ENCODE measurements at places on chromosomes 7 and 10.

GRCh38 chr10:92208157-92208720, 82.6 kb downstream of the CPEB3 start:
- DNase-seq = no peak

DNA sequence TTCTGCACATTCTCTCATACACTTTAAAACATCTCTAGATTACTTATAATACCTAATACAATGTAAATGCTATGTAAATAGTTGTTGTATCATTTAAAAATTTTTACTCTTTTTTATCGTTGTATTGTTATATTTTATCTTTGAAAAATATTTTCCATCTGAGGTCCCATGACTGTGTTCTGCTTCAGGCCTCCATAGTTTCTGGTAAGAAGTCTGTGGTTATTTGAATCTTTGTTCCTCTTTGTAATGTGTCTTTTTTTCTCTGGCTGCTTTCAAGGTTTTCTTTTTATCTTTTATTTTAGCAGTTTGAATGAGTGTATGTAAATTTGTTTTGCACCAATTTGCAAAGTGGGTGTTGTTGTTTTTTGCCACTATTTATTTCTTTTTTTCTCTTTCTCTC, 263.1 kb downstream of the RPS24 start:
- DNase-seq = no peak

DNA sequence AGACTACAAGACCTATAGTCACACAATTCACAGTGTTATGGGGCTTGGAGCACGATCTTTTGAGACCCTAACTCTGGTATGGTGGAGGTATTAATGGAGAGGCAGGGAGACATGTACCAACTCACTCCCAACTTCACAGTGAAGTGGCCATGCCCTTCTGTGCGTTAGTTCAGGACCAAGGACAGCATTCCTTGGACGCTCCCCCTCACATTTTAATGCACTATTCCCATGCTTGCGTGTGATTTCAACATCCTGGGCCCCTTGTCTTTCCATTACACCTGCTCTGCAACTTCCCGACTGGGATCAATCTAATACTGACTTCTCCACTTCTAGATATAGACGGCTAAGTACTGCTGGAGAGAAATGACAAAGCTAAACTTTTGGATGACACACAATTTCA, 72.7 kb downstream of the PLCE1 start:
- DNase-seq = no peak

DNA sequence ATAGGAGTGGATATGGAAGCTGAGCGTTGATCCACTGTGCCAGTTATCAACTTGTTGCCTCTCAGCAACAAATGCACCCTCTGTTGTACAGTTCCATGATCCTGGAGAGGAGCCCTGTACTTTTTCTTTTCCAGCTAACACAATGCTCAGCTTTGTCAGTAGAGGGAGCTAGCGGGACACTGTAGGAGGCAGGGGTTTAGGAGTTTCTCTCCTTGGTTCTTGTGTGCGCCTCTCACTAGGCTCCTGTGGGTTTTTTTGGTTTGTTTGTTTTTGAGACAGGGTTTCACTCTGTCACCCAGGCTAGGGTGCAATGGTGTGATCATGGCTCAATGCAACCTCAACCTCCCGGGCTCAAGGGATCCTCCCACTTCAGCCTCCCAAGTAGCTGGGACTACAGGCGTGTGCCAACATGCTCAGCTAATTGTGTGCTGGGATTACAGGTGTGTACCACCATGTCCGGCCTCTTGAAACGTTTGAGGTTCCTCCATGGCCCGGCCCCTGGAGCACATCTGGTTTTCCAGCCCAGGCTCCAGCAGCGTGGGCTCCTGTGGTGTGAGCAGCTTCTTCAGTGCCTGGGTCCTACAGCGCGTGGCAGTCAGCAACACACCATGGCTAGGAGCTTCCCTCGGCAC, 12.0 kb upstream of the MARVELD1 start:
- DNase-seq = peak; percentile 31

DNA sequence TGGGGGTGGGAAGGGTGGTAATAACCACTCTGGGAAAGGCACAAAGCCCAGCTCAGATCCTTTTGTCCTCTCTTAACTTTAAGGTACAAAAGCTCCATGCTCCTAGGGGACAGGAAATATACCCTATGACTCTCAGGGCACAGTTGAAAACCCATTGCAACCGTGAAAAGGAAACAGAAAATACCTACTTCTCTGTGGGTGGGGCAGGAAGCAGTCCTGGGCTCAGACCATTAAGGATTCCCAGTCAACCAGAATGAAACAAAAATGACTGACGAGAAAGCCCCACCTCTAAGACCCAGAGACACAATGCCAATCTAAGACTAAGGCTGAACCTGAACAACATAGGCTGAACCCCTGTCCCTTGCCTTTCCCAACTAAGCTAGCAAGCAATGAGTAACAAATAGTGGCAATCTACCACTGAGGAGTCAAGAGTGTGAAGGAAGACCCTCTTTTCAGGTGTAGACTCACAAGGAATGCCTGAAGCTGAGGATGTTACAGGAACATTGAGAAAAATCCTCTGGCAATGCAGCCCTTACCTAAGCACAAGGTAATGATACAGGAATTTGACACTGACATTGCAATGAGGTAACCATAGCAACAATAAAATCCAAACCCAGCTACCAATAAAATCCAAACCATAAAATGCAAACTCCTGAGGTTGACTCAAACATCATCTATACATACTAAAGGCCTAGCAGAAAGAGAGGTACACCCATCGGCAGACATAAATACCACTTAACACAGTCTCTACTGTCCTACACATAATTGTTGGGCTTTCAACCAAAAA, 380.1 kb downstream of the HPSE2 start:
- no peak for DNase-seq

DNA sequence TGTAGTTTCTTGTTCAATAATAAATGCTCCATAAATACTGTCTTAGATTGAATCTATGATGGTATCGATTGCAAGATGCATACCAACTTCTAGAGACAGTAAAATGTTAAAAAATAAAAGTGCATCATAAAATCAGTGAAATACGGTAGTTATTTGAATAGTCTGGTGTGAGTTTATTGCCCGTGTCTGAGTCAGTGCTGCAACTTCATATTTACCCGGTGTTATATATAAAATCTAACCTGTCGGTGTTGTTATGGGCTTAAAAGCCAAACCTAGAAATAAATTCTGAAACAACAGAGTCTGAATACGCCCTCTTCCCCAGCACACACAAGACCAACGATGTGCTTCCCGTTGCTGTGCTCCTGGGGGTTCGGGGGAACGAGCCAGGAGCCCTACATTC, 16.3 kb downstream of the MACROH2A2 start:
- DNase-seq = no peak

DNA sequence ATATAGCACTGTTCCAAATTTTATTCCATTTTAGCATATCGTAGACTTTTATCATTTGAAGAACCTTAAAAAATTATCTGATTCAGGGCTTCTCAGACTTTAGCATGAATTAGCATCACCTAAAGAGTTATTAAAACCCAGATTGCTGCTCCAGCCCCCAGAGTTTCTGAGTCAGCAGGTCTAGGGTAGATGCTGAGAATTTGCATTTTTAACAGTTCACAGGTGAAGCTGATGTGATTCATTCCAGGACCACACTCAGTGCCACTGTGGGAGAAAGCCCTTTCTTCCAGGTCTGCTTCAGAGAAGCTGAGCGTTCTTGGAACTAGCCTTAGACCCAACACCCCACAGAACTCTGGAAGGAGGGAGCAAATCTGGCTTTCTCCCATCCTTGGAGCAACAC, 174.1 kb upstream of the YAE1 start:
- DNase-seq = no peak

DNA sequence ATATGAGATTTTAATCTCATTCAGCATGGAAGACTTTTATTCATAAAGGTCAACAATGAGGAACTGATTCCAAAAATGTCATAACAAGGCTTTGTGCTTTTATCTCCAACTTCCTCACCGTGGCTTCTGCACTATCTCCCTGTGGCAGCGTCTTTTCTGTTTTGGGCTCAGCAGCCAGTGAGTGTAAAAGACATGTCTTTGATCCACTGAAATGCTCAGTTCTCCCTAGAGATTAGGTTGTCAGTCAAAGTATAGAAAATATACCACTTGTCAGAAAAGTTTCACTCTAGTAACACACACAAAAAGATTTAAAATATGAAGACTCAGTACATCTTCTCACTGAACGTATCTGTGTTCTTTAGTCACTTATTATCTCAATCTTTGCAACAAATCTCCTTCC, 901.8 kb upstream of the ZWINT start:
- no peak for DNase-seq

- DNase-seq = no peak
These were observed 64.9 kb downstream of the PLXNA4 start for GRCh38 chr7:132511387-132511786.

GRCh38 chr7:116772926-116773749, 89.2 kb upstream of the CAPZA2 start:
- no peak for DNase-seq

GRCh38 chr10:122796796-122797195, 48.9 kb downstream of the CUZD1 start:
- DNase-seq = no peak

GRCh38 chr7:134201569-134202261, 74.6 kb downstream of the LRGUK start:
- no peak for DNase-seq

GRCh38 chr7:36153571-36154097, 580 bp downstream of the EEPD1 start:
- no peak for DNase-seq

DNA sequence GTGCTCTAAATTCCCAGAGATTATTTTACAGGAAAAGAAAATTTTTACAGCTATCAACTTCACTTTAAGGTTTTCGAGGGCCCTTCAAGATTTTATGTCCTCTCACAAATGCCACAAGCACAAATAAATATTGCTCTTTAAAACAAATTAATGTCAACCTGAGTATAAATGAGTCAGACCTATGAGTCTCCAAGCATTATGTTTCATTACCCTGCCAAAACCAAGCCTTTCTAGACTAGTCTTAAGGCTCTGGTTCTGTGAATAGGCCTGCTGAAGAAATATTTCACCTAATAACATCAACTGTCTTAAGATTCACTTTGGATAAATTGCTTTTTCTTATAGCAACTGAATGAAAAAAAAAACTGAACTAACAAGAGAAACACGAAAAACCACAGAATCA, 153.0 kb downstream of the PDE1C start:
- no peak for DNase-seq

- no peak for DNase-seq
These were observed 467.5 kb downstream of the GPAM start for GRCh38 chr10:111716032-111716431.

GRCh38 chr10:11824376-11824775, 1.2 kb downstream of the PROSER2 start:
- DNase-seq = no peak

GRCh38 chr10:60464659-60465058, 75.0 kb upstream of the ANK3 start:
- no peak for DNase-seq

GRCh38 chr7:143299840-143300239, 11.7 kb downstream of the CASP2 start:
- no peak for DNase-seq

DNA sequence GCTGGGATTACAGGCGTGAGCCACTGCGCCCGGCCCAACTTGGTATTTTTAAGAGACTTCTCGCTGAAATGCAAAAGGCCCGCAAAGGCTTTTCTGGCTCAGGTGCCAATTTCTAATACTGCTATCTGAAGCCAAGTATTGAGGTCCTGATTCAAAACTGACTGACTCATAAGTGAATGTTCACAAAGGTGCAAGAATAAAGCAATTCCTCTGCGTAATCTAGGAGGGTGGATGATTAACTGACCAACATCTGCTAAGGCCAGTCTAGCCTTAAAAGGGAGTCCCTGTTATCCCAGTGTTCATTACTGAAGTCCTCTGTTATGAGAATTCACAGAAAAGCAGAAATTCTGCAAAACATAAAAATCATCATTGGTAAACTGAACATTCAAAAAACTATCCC, 111.4 kb downstream of the SRPK2 start:
- DNase-seq = no peak

GRCh38 chr7:5455175-5455574, 31.5 kb upstream of the TNRC18 start:
- DNase-seq = no peak

- DNase-seq = no peak
These were observed 94.8 kb upstream of the HDAC9 start for GRCh38 chr7:18400726-18401125.

DNA sequence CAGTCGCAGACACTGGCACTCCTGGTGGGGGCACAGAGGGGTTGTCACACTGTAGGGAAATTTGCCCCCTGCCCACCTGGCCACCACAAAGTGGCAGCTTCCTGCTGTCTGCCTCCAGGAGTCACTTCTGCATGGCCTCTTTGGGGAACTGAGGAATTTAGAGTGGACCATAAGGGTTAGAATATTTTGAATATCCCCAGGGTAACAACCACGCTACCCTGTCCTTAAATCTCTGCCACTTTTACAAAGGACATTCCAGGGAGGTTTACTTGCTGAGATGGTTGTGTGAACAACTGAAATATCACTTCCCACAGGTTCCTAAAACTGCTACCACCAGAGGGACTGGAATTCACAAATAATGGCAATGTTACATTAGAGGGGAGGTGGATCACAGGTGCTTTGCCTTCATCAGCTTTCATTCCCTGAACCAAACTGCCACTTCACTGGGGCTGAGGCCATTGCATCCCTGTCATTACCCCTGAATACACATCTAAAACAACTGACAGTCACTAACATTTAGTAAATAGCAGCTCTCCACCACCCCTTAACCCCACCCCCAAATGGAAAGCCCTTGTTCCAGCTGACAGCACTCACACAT, 88.1 kb upstream of the IFRD1 start:
- DNase-seq = no peak

- no peak for DNase-seq
These were observed 91.7 kb upstream of the FRMD4A start for GRCh38 chr10:14422431-14422830.

GRCh38 chr7:19665399-19666008, 43.3 kb downstream of the POLR1F start:
- peak; percentile 44 for DNase-seq

GRCh38 chr7:147079083-147079482, 962.5 kb downstream of the CNTNAP2 start:
- DNase-seq = no peak

DNA sequence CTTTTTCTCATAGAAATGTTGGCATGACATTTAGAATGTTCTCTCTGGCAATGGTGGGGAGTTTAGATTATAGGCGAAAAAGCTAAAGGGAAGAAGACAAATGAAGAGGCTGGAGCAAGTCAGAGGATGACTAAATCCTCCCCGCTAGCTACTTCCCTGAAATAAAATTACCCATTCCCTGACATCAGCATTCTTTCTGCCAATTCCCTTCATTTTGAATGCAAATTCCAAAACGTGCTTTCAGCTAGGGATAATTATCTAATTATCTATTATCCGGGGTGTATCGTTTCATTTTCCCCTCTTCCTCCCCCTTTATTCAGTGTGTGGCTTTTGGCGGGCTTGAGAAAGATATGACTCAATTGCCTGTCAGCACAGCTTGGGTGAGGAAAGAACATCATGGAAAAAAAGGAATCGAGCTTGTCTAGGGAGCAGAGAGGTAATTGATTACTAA, 672.3 kb downstream of the TNS3 start:
- DNase-seq = no peak

GRCh38 chr7:99920149-99920548, 819 bp upstream of the TRIM4 start:
- DNase-seq = no peak

GRCh38 chr10:4568731-4569130, 257.3 kb upstream of the AKR1E2 start:
- no peak for DNase-seq
